ENCODE measurements at places on chromosomes 3 and 15.
A peak's percentile ranks its signal among the peaks of the same experiment; 100 is the strongest.

GRCh38 chr15:24067733-24068501 lies 380.8 kb upstream of the NDN start:
- no peak for DNase-seq

GRCh38 chr15:52615302-52615701 lies 46.5 kb upstream of the ARPP19 start:
- no peak for DNase-seq

DNA sequence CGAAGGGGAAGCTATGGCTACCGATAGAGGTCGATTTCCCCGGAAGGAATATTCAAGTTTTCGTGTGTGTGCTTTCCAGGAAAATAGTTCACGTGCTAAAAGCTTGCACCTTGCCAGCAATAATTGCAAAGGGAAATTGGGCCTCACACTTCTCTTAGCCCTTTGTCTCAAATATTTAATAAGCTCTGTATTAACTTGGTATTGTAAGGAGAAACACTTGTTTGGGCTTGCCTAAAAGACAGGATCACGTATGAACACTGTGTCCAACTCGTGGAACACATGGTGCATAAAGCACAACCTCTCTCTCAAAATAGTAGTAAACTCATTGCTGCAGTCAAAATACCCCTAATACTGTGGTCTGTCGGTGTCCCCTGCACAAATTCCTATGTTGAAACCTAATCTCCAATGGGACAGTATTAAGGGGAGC lies 352 bp upstream of the TMF1 start:
- no peak for DNase-seq

- DNase-seq: peak; percentile 9
Measured at GRCh38 chr3:143119974-143120715, 574 bp downstream of the CHST2 start.

DNA sequence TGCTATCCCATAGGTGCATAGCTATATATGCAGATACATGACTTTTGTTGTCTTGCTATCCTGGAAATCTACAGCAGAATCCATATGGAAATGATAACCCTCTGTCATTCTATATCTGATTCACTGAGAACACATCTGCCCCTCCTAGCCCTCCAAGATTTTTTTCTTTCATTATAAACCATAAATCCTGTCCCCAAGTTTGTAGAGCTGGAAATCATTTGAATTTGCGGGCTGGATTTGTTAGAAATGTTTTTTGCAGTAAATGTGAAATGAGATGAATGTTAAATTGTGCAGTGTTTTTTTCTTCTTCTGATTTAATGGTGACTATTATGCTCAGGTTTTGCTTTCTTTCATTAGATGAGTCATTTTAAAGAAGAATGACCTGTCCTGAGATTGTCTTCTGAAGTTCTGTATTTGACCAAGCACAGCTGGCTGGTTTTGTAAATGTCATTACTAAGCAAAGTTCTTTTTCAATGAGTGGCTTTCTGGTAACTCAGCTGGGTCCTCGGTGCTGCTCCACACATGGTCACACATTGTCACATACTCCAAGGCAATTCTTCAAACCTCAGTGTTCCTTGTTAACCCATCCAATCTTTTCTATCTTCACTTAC lies 25.3 kb upstream of the ABHD17C start:
- no peak for DNase-seq

DNA sequence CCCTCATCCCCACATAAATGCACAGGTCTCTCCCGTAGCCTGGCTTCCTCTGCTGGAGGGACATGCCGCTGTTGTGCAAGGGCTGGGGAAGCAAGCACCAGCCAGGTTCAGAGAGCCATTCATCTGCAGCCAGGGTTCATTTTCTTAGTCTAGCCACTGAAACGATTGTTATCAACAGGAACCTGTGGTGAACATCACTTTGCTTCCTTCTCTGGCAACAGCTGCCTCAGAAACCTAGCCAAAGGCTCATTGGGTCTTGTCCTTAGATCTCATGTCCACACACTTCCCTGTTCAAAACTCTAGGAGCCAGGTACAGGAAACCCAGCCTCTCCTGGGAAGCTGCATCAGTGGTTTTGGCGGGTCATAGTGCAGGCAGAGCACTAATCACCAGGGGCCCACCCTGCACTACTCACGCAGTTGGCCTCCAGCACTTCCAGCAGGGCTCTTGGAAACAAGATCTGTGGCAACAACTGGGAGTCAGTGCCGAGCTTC lies 47.0 kb downstream of the OXNAD1 start:
- DNase-seq: no peak

DNA sequence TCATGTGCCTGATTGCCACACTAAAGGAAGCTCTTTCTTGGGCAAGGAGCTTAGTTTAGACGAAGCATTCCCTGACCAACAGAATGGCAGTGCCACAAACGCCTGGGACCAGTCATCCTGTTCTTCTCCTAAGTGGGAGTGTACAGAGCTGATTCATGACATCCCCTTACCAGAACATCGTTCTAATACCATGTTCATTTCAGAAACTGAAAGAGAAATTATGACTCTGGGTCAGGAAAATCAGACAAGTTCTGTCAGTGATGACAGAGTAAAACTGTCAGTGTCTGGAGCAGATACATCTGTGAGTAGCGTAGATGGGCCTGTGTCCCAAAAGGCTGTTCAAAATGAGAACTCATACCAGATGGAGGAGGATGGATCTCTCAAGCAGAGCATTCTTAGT lies 18.4 kb downstream of the SENP5 start:
- DNase-seq: no peak

DNA sequence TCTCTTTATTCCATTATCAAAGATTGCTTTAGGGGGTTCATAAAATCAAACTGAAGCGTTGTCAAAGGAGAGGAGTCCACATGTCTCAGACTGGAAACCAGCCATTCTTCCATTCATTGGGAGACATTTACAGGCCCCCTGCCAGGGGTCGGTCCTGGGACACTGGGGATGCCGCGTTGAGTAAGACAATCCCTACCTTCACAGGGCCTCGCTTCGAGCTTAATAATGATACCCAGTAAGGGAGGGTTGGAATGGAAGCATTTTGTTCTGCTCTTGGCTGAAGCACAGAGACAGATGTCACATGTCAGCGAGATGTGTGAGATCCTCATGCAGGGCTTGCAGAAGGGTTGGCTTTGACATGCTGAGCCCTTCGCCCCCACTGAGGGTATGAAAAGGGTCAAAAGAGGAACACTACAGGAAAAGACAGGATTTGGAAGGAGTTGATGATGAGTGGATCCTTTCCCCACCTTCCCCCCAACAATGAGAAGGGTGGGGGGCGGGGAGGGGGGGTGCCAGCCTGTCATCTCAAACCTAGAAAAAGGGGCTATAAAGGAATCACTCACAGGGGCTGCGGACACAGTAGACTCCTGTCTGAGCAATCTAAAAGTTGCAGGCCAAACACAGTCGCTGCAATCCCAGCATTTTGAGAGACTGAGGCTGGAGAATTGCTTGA lies 25.6 kb upstream of the ARL8B start:
- DNase-seq: no peak

DNA sequence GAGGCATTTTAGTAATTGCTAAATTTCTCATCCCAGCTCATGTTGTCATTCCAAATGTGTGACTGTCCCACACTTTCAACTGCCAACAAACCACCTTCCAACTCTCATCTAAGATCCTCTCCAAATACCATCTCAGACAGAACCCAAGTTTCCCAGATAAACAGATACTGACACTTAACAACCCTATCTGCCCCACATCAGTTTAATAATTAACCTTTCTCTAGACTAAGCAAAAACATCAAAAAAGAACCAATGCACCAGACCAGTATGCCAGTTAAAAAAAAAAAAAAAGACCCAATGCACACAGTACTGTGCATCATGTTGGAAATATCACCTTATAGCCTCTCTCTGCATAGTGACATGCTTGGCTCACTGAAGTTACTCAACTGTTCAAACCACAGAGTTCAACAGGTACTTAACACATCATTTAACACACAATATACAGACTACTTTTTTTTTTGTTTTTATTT lies 5.5 kb downstream of the SFMBT1 start:
- DNase-seq: no peak

GRCh38 chr15:48363474-48363873 lies 32.2 kb downstream of the DUT start:
- DNase-seq: no peak

DNA sequence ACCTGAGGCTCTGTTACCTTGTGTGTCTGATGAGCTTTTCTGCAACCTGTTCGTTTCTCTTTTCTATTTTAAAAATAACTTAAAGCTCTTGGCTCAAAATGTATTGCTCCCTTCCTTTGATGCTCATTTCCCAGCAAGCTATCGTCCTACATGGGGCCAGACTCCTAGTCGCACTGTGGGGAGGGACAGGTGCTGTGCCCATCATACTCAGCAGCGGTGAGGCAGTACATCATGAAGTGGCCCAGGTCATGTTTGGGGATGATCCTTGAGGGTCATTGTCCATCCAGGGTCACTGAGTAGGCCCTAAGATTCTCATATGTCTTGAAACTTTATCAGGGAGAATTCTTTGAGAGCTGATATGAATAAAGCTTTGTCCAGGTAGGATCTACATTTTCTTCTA lies 41.1 kb downstream of the PTH1R start:
- DNase-seq: no peak

DNA sequence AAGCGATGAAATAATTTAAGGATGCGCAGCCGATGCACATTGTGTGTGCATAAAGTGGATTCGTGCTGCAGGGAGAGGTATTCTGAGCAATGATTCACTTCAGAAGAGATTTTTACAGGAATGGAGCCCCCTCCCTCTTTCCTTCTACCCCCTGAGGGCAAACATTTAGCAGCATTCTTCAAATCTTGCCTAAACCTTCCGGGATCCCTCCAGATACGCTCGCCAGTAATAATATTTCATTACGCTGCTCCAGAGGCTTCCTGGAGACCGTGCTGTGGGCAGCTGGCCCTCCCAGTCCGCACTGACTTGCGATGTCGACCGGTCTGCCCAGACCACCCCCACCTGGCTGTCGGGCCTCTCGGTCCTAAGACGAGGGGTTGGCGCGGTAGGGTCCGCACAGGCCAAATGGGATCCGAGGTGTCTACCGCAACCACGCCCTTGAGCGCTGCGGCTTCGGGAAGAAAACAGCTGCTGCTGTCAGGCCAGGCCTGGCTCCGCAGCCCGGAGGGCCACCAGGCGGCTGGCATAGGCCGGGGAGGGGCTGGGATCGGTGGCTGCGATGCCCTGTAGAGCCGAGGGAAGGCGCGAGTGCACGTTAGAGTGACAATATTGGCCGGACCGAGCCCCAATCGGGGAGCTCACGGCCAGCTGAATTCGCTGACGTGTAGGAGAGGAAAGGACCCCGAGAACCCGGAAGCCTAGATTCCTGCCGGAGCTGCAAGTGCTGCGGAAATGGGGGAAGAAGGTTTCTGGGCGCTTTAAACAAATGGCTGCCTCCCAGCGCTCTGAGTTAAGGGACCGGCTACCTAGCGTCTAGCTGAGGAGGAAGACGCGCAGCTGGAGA lies 14.3 kb downstream of the ZIC4 start:
- DNase-seq: no peak

DNA sequence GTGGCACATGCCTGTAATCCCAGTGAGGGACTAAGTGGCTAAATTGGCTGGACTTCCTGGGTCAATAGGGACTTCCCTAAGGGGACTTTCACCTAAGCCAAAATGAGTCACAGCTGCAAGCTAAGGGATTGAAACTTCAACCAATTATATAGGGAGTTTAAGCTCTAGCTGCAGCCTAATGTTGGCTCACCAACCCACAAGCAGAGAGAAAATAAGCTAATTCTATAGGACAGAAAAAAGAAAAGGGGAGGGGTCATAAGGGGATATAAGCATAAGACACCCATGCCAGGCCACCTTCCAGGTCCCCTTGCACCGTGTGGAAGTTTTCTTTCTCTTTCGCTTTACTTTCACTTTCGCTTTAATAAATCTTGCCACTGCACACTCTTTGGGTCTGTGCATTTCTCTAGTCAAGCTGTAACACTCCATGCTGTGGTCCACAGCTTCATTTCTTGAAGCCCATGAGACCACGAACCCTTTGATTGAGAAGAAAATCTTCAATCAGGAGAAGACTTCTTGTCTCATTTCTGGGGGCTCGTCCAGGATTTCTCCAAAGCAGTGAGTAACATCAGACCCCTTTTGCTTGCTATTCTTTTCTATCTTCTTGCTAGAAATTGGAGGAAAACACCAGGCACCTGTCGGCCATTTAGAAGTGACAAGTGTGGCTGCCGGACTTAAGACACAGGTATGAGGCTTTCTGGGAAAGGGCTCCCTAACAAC lies 192.3 kb downstream of the IGSF11 start:
- DNase-seq: no peak

GRCh38 chr3:154795582-154795981 lies 284.5 kb upstream of the MME start:
- no peak for DNase-seq

GRCh38 chr15:57213862-57214261 lies 162.4 kb upstream of the CGNL1 start:
- DNase-seq: no peak

GRCh38 chr15:74240002-74240568 lies 4.0 kb downstream of the CCDC33 start:
- DNase-seq: no peak

GRCh38 chr3:190306513-190307163 lies 15.6 kb downstream of the CLDN1 start:
- DNase-seq: no peak

DNA sequence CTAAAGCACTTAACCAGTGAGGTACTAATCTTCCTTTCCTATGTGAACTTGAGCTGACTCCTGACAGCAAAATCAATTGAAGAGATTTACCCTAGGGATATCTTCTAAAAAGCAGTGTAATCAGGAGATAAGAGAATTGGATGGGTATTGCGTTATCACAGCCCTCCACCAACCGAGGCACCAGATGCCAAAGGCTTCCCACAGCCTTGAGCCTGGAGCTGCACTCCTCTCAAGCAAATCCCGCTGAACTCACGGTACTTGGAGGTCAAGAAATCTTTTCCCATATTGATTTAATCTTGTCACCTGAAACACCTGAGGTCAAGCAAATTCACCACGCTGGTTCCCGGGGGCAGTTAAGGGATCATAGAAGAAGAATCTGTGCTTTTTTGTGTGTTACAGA lies 346.8 kb downstream of the TBL1XR1 start:
- no peak for DNase-seq

DNA sequence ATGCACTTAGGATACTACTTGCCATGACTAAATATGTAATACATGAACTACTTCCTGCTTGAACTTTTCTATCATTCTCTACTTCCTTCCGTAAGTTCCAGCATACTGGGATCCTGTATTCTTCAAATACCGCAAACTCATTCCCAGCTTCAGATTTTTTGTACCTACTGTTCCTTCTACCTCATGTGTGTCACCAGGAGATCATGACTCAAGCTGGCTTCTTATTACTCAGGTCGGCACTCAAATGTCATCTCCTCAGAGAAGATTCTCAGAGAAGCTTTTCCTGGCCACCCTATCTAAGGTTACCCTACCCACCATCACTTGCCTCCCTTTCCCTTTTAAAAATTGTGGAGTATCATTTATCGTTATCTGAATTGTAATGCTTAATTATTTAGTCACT lies 66.7 kb downstream of the RFX7 start:
- no peak for DNase-seq
